Osteoblast (primary cell): ENCODE measurements at places on chromosomes 11 and 22. TPM values are rescaled to one million over a fixed set of nuclear protein-coding genes. Genes with fewer than 3 reads are reported as not detected.

The OR4D10 gene
- total RNA-seq, result not detected in 2 replicates

DNA sequence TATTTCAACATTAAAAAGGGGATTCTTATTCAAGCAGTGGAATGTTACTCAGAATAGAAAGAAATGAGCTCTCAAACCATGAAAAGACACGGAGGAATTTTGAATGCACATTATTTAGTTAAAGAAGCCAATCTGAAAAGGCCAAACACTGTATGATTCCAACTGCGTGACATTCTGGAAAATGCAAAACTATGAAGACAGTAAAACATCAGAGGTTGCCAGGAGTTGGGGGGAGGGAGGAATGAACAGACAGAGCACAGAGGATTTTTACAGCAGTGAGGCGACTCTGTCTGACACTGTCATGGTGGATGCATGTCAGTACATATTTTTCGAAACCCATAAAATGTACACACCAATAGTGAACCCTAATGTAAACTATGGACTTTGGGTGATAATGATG is 22.9 kb upstream of the THY1 start:
- peaks cover 5% of the 10 kb centered on the region for H3K4me1 ChIP-seq
- no peaks in the 10 kb centered on the region for H3K36me3 ChIP-seq
- H3K4me3 ChIP-seq, result no peak overlapping the region
- no peak for DNase-seq
- H3K27me3 ChIP-seq, result no peaks in the 10 kb centered on the region

The SELENOO gene
- 13.0 and 15.6 TPM in 2 replicates for total RNA-seq

GRCh38 chr22:44604455-44604854 is 97.5 kb upstream of the PRR5 start:
- no peak overlapping the region for H3K4me3 ChIP-seq
- H3K36me3 ChIP-seq, result no peaks in the 10 kb centered on the region
- H3K4me1 ChIP-seq, result no peaks in the 10 kb centered on the region
- peaks cover 14% of the 10 kb centered on the region for H3K27me3 ChIP-seq

GRCh38 chr11:102464859-102465500 is 12.4 kb upstream of the TMEM123 start:
- H3K36me3 ChIP-seq, result no peaks in the 10 kb centered on the region
- no peak overlapping the region for H3K4me3 ChIP-seq
- H3K27me3 ChIP-seq, result no peaks in the 10 kb centered on the region
- DNase-seq, result no peak
- no peak overlapping the region for H3K27ac ChIP-seq

GRCh38 chr11:121626980-121627379 is 174.2 kb upstream of the SORL1-AS1 start:
- H3K27ac ChIP-seq, result no peak overlapping the region
- no peaks in the 10 kb centered on the region for H3K27me3 ChIP-seq
- H3K36me3 ChIP-seq, result no peaks in the 10 kb centered on the region
- DNase-seq, result no peak
- no peak overlapping the region for H3K4me3 ChIP-seq

The PAAF1 gene
- 5.4 and 9.1 TPM in 2 replicates for total RNA-seq

The TEX12 gene
- 0.59 TPM in 1 of 2 replicates, not detected in the other for total RNA-seq

The LRRC74B gene
- total RNA-seq, result under 0.01 TPM in 1 of 2 replicates, not detected in the other

- H3K4me1 ChIP-seq, result peaks cover 3% of the 10 kb centered on the region
- no peaks in the 10 kb centered on the region for H3K36me3 ChIP-seq
- H3K27ac ChIP-seq, result no peak overlapping the region
These were observed 264.1 kb downstream of the MN1 start for GRCh38 chr22:27537501-27537900.

DNA sequence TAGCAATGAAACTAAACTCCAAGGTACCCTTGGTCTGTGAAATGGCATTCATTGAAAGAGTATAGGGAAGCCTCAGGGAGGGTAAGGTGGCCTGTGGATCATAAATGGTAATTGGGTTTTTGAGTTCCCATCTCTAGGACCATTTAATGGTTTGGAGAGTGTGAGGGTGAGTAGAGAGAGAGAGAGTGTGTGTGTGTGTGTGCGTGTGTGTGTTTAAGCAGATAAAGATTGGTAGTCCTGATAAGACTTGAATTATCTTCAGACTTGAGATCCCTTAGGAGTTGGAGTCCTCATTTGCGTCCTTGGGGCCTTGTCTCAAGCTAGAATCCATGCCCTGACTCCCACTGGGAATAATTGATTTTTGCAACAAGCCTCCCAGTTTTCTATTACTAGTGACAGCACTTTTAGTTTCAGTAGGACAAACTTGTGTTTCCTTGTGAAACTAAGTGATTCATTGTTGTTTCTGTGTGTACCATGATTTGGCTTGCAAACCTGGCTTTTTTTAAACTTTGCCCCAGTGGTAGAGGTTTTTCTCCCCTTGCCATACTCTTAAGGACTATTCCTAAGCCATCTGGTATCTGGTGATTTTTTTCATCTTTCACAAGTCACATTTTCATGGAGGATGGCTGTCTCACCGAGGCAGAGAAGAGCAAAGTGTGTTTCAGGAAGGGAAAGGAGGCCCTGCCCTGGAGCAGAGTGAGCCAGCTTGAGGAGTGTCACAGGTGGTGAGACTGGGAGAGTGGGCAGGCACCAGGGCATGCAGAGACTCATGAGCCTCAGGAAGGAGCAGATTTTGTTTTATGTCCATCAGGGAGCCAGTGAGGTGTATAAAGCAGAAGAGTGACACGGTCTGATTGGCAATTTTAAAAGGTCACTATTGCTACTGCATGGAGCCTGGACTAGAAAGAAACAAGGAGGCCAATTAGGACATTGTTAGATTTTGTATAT is 26.7 kb downstream of the ALKBH3 start:
- no peak overlapping the region for H3K4me3 ChIP-seq
- no peak for DNase-seq
- H3K36me3 ChIP-seq, result peaks cover 8% of the 10 kb centered on the region
- no peaks in the 10 kb centered on the region for H3K27me3 ChIP-seq

GRCh38 chr11:121112498-121113455 is 11.7 kb downstream of the TECTA start:
- no peaks in the 10 kb centered on the region for H3K4me1 ChIP-seq
- peak; percentile 92 for DNase-seq
- H3K27me3 ChIP-seq, result peaks cover 15% of the 10 kb centered on the region
- H3K27ac ChIP-seq, result no peak overlapping the region
- no peaks in the 10 kb centered on the region for H3K36me3 ChIP-seq

- H3K4me1 ChIP-seq, result no peaks in the 10 kb centered on the region
- H3K27ac ChIP-seq, result no peak overlapping the region
- no peaks in the 10 kb centered on the region for H3K27me3 ChIP-seq
- DNase-seq, result no peak
- H3K36me3 ChIP-seq, result no peaks in the 10 kb centered on the region
- H3K4me3 ChIP-seq, result no peak overlapping the region
These were observed 56.3 kb upstream of the DDI1 start for GRCh38 chr11:103980108-103980507.

DNA sequence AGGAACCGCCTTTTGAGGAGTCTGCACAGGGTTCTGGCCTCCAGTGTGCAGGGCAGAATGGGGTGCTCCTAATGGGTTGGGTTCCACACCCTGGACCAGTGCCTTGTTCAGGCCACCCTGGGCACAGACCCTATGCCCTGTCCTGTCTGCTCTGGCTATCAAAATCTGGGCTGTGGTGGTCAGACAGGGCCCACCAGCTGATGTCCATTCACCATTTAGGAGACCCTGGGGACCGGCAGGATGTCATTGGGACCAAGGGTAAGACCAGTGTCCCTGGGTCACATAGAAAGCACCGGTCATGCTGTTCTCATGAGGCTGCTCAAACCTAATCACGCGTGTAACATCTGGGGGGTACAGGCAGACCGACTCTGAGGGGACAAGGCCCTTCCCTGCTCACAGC is 37.3 kb downstream of the PARVG start:
- H3K4me1 ChIP-seq, result no peaks in the 10 kb centered on the region
- DNase-seq, result peak; percentile 14
- no peaks in the 10 kb centered on the region for H3K27me3 ChIP-seq
- H3K36me3 ChIP-seq, result no peaks in the 10 kb centered on the region
- H3K4me3 ChIP-seq, result no peak overlapping the region

DNA sequence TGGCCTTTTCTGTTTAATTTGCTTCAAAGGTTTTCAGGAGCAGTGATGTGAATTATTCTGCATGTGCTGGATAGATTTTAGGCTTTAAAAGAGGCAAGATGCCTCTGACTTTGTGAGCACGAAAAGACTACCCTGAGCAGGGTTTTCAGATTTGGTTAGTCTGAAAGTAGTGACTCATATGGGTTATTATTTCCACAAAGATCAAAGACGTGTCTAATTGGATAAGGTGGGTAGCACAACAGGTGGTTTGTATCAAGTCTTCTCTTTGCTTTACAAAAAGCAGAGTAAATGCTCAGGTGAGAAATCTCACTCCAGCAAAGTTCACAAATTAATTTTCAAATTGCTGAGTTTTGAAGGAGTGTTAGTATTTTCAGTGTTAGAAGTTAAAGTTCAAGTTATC is 37.6 kb upstream of the DBX1 start:
- H3K27ac ChIP-seq, result no peak overlapping the region
- no peaks in the 10 kb centered on the region for H3K36me3 ChIP-seq
- no peaks in the 10 kb centered on the region for H3K4me1 ChIP-seq
- peaks cover 4% of the 10 kb centered on the region for H3K27me3 ChIP-seq
- no peak overlapping the region for H3K4me3 ChIP-seq

The OR52H1 gene
- 0.29 and 0.36 TPM in 2 replicates for total RNA-seq

GRCh38 chr11:64913171-64913727 is 3.8 kb downstream of the ATG2A start:
- H3K4me1 ChIP-seq, result peaks cover 20% of the 10 kb centered on the region
- H3K36me3 ChIP-seq, result peaks cover 31% of the 10 kb centered on the region
- DNase-seq, result no peak
- no peaks in the 10 kb centered on the region for H3K27me3 ChIP-seq

The GLB1L2 gene
- total RNA-seq, result 0.29 and 0.36 TPM in 2 replicates

DNA sequence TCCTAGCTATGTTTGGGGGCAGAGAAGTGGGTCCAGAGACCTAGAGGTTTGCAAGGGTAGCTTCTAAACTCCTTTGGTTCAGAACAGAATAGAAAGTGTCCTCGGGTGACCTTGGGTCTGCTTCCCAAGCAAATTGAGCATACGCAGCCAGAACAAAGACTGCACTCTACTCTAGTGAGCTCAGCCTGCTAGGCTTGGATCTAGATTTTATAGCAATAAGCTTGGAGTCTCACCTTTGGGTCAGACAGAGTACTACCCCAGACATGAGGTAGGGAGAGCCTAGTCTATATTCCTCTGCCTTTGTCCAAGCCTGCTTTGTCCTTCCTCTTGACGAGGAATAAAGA is 52.6 kb upstream of the ELF5 start:
- no peaks in the 10 kb centered on the region for H3K36me3 ChIP-seq
- H3K4me1 ChIP-seq, result peaks cover 15% of the 10 kb centered on the region
- DNase-seq, result no peak
- H3K27ac ChIP-seq, result no peak overlapping the region
- H3K4me3 ChIP-seq, result no peak overlapping the region
- H3K27me3 ChIP-seq, result peaks cover 25% of the 10 kb centered on the region

DNA sequence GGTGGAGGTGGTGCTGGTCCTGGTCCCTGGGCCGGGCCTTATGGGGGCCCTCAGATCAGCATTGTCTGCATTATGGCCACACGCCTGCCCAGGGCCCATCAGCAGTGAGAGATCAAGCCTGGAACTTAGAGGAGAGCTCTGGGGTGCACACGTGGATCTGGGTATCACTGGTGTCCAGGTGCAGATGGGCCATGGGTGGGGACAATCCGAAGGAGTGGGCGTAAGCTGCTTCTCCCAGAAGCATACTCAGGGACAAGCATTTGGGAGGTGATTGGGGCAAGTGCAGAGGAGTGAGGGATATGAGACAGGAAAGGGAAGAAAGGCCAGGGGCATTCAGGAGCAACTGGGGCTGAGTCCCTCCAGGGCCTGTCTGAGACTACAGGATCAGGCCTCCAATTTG is 84.3 kb downstream of the CSNK2A3 start:
- no peaks in the 10 kb centered on the region for H3K27me3 ChIP-seq
- no peak overlapping the region for H3K4me3 ChIP-seq
- H3K4me1 ChIP-seq, result no peaks in the 10 kb centered on the region
- no peak overlapping the region for H3K27ac ChIP-seq
- no peak for DNase-seq
- H3K36me3 ChIP-seq, result no peaks in the 10 kb centered on the region

GRCh38 chr11:68950270-68950669 is 30.5 kb downstream of the MRGPRD start:
- H3K36me3 ChIP-seq, result no peaks in the 10 kb centered on the region
- peak; percentile 93 for DNase-seq
- H3K27ac ChIP-seq, result no peak overlapping the region
- H3K27me3 ChIP-seq, result no peaks in the 10 kb centered on the region
- no peak overlapping the region for H3K4me3 ChIP-seq

GRCh38 chr11:76653674-76654284 is 16.8 kb downstream of the LRRC32 start:
- H3K27ac ChIP-seq, result no peak overlapping the region
- peaks cover 10% of the 10 kb centered on the region for H3K27me3 ChIP-seq

The OR8U1 gene
- total RNA-seq, result not detected in 2 replicates

DNA sequence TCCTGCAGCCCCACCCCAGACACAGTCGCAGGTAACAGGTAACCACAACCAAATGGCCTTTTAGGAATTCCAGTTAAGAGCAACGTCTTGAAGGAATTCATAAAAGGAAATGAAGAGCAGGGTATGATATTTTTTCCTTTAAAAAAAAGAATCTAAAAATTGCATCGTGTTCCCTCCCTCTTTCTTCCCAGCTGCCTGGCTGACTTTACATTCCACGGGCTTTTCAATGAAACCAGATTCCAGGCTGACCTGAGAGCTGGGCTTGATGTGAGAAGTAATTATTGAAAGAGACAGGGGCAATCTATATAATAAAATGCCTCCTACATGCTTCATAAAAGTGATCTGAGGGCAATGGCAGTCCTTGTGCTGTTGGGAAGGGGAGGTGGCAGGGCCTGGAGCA is 57.3 kb upstream of the EIF3D start:
- H3K27me3 ChIP-seq, result peaks cover 62% of the 10 kb centered on the region
- no peak overlapping the region for H3K27ac ChIP-seq
- no peaks in the 10 kb centered on the region for H3K36me3 ChIP-seq
- no peak overlapping the region for H3K4me3 ChIP-seq

DNA sequence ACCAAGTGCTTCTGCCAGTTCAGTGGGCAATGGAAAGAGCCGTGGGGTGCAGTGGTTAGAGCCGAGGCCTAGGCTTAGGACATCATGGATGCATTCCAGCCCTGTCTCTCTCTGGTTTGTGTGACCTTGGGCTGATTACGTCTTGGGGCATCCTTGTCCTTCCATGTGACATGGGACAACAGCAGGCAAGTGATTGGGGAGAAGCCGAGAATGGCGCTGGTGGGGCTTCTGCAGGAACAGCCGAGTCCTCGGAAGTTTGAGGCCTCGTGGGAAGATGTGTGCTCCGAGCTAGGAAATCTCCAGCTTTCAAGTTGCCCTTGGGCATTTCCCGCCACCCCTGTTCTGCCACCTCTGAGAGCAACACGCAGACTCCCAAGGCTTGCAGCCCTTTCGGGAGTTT is 16.6 kb downstream of the TSPAN18 start:
- peaks cover 29% of the 10 kb centered on the region for H3K27me3 ChIP-seq
- no peaks in the 10 kb centered on the region for H3K36me3 ChIP-seq
- DNase-seq, result no peak
- no peak overlapping the region for H3K4me3 ChIP-seq
- H3K4me1 ChIP-seq, result peaks cover 10% of the 10 kb centered on the region
- no peak overlapping the region for H3K27ac ChIP-seq

The PTPRCAP gene
- under 0.01 and 0.36 TPM in 2 replicates for total RNA-seq

The CLMP gene
- 174 and 210 TPM in 2 replicates for total RNA-seq
